HS-5 (cell line): ENCODE measurements at places on chromosomes 2 and 18.

- no peak for DNase-seq
These were observed 87.3 kb downstream of the HNRNPLL start for GRCh38 chr2:38515155-38516074.

DNA sequence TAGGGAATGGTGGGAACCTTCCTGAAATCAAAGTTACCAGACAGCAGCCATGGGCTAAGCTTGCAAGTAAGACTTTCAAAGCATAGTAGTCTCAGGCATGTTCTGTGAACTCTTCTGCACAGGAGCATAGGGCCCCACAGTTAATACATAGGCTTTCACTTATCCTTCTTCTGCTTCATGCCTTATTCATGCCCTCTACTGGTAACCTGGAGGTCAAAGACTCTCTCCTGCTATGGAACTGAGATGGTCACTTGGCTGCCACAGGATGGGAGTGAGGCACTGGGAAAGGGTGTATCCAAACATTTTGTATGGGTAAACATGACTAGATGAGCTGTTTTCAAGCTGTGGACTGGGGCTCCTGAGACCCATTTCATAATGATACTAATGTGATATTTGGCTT, 49.1 kb upstream of the ZNF638 start:
- no peak for DNase-seq

GRCh38 chr2:201887773-201888425, 81.6 kb downstream of the CDK15 start:
- DNase-seq = no peak

GRCh38 chr18:46224181-46224775, 120.1 kb downstream of the HAUS1 start:
- DNase-seq = no peak

DNA sequence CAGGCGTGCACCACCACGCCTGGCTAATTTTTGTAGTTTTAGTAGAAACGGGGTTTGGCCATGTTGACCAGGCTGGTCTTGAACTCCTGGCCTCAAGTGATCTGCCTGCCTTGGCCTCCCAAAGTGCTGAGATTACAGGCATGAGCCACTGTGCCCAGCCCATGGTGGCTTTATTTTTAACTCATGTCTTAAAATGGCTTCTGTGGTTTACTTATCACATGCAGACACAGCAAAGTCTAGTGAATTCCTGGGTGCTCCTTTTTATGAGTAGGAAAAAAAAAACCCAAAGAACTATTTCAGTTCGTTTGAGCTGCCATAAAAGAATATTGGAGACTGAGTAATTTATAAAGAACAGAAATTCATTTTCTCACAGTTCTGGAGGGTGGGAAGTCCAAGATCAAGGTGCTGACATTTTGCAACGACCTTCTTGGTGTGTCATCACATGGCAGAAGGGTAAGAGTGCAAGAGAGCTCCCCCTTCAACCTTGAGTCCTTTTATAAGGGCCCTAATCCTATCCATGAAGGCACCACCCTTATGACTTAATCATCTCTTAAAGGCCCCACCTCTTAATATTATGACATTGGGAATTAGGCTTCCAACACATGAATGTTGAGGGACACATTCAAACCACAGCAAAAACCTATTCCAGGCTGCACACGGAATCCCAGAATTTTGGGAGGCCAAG, 12.6 kb upstream of the REL start:
- DNase-seq = no peak

GRCh38 chr2:37798315-37799005, 126.6 kb upstream of the RMDN2 start:
- DNase-seq = no peak

DNA sequence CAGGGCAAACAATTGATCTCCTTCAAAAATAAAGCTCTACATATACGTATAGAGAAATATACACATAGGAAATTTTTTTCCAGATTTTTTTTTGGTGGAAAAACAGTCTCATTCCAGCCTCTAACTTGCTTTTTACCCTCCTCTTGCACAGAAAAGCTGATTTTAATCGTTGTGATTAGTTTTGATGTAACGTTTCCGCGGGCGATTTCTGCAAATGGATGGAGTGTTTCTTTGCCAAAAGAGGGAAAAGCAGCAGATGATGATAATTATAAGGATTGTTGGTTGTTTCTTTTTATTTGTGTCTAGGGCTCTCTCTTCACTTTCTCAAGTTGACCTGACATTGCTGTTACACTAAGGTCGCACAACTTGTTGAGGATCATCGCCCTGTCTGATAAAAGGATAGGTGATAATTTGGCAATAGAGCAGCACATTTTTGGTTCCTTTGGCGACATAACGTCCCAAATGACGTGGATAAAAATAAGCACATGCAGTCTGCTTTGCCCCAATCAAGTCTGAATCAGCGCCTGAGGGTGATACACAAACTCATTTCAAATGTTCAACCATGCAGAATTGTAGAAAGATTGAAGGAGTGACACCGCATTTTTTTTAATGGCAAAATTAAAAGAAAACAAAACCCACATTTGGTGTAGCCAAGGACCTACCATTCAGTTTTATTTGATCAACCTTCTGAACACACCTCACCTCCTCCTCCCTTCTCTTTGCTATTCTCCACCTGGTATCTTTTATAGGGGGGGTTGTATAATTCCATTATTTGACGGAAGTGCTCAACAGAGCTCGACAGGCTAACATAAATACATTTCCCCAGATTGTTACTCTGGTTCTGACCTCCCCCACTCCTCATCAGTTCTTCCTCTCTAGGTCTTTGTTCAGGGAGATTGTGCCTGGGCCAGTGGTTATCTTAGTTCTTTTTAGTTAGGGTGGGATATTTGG, 109.6 kb upstream of the KCTD1 start:
- no peak for DNase-seq

DNA sequence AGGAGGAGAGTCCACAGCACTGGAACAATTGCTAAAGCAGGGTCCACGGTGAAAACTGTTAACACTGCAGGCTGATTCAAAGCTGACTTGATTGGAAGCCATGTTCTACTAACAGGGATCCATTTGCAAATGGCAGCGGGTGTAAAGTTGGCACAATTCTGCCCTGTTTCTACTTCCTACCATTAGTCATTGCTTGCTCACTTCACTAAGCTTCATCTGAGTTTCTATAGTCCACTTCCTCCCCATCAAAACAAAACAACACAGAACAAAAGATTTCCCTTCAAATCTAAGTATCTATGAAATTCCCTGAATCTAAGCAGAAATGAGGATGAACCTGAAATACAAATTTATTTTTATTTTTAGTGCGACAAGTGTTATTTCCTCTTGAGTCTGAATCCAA, 187.4 kb upstream of the SOX11 start:
- DNase-seq = no peak

- no peak for DNase-seq
These were observed 1.7 kb downstream of the FZD7 start for GRCh38 chr2:202035089-202035940.

GRCh38 chr2:232772531-232772930, 3.8 kb downstream of the KCNJ13 start:
- no peak for DNase-seq

DNA sequence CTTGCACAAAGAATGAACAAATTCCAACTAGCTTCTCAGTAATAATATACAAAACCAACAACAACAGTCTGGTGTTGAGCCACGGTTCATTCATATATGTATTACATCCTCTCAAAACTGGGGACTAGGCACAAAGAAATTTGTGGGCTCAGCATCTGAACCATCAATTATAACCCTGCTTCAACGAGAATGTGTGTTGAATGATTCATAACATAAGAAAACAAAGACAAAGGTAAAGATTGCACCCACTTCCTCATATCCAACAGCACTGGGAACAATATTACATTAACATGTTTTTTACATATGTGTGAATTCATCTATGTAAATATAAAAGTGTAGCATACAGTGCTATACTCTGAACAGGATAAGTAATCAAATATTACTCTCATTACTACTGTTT, 144.8 kb downstream of the CDH2 start:
- DNase-seq = no peak

- DNase-seq = peak; percentile 22
These were observed 456.9 kb upstream of the TNP1 start for GRCh38 chr2:217316743-217317142.

DNA sequence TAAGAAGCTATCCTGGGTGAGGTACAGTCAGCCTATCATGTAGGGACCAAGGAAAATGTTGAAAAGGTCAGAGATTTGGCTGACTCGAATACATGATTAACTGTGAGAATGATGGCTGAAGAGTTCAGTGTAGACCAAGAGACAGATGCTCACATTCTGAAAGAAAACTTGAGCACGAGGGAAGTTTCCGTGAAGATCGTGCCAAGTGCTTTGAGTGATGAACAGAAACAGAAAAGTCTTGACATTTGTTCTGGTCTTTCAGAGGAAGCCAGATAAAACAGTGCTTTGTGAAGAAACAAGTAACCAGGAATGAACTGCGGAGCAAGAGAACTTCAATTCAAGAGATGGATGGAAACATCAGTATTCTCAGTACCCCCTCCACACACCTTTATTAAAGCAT, 500.3 kb upstream of the SMIM21 start:
- DNase-seq = no peak

DNA sequence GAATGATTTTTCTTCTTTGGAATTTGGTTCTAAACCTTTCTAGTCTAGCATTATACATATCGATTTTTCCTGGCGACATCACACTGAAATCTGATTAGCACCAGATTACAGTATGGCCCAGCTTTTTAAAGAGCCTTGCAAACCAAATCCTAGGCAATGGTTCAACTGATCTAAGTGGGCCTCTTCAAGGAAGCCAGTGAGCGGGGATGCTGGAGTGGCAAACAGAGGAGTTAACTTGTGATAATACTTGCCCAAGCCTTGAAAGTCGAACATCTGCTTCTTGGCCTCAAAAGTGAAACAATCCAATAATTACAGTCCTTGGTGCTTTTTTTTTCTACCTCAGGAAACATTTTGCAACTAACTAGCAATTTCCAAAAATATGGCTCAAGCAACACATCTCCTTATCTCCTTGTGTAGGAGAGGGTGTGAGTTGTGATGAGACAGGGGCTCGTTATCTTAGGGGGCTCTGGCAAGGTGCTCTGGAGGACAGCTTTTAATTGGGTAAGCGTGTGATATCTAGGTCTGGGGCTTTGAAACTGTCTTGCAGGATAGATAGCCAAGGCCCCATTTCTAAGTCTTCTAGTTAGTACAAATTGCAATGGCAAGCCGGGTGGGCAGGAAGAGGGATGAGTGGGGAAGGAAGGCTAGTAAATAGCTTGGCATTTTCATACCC, 240.2 kb upstream of the CCDC68 start:
- no peak for DNase-seq

DNA sequence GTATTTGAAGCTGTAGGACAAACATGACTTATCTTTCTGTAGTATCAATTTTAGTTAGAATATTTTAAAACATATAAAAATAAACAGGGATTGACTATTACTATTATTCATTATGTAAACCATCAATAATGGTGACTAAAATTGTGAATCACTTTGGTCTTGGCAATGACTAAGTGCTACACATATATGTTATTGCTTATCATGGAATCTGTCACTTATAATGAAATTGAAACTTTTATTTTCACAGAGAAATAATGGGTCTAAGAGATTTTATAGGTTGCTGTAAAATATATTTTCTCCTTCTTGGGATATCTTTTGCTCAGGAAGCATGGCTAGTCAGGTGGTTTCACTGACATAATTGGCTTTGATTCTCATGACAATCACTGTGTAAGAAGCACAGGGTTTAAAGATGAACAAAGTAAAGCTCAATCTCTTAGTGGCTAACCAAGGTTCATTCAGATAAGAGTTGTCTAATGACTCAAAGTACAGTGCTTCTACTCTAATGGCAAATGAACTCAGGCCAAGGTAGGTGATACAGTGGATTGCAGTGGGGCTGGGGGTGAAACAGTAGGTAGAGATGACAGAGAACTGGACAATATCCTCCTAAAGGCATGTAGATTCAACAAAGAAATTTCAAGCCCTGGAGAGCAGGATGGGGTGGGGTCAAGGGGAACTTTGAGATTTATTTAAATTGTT, 98.6 kb upstream of the FANCL start:
- DNase-seq = no peak

- DNase-seq = no peak
These were observed 197.1 kb downstream of the BCL11A start for GRCh38 chr2:60356346-60356745.

- no peak for DNase-seq
These were observed 46.3 kb downstream of the PTPN2 start for GRCh38 chr18:12837747-12838146.

DNA sequence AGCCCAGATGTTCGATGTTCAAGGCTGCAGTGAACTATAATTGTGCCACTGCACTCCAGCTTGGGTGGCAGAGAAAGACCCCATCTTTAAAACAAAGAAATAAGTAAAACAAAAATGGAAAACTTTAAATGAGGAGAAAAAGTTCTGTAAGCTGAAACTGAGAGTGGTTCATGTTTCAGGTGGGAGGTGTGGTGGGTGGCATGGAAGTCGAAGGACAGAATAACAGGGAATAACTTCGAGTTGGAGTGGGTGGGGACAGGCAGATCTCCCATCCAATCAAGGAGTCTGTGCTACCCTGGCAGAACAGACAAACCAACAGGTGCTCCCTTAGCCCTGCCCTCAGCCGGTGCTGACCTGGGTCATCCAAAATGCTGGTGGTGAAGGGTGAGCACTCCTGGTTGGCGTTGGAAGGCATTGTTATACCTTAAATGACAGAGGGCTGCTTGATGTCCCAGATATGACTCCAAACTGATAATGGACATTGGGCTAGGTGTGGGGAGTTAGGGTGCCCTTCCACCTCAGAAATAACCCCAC, 328.4 kb downstream of the DYSF start:
- DNase-seq = no peak

- DNase-seq = no peak
These were observed 37.8 kb upstream of the LDLRAD4 start for GRCh38 chr18:13180614-13181375.

- no peak for DNase-seq
These were observed 210.9 kb downstream of the NDUFA10 start for GRCh38 chr2:239814116-239814860.

- no peak for DNase-seq
These were observed 381.3 kb downstream of the SOX11 start for GRCh38 chr2:6073191-6074088.

DNA sequence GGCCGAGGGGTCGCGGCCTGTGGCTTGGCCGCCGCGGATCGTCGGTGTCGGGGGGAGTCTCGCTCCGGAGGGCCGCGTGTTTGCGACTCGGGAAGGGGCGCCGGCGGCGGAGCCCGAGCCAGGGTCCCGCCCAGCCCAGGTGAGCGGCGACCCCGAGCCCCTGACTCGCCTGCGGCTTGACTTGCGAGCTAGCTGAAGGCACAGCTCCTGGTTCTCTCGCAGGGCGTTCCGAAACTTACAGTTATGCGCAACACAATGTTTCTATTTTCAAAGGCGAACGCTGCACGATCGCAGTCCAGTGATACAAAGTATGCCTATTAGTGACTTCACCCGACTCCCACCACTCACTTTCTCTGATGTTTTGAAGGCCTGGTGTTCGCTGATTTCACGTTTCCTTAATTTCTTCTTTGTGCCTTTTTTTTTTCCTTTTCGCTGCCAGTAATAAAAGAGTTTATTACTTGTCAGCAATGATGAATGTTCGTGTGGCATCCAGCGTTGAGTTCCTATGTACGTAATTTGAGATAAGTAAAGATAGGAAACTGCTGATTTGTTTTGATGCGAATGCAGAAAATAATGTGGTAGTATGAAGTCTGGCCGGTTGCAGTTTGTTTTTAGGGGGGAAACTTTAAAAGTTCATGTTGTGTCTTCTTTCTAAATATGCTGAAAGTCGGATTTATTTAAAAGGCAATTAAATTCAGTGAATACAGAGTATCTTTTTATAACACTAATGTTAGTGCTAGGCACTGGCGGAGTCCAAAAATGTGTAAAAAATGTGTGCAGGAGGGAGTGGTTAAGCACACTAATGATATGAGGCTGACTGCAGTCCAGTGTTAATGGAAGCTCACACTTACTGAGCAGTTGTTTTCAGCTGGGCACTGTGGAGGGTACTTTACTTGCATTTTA, 706 bp downstream of the UBXN2A start:
- DNase-seq = no peak
